Activated CD8-positive, alpha-beta memory T cell treated with anti-CD3 and anti-CD28 coated beads for 24 hours (primary cell): ENCODE measurements at places on chromosomes 4 and X.

- no peak for DNase-seq
These were observed 4.5 kb upstream of the ITM2A start for GRCh38 chrX:79371640-79372039.

GRCh38 chrX:126723881-126724280, 95.6 kb upstream of the PRR32 start:
- no peak for DNase-seq

DNA sequence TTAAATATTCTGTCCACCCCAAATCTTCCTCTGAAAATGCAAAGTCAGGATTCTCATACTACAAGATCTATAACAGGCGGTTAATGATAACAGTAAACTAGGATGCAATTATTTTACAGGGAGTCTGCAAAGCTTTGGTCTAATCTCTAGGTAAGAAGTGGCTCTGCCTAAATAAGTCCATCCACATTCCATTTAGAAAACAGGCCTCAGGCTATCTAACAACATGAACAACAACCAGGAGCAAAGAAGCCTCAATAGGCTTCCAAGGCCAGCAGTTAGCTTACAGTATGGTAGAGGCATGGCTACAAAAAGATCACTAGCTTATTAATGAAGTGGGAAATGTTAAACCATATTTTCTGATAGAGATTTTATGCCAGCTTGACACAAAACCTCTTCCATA, 6.4 kb downstream of the MAB21L2 start:
- no peak for DNase-seq

GRCh38 chrX:44742480-44743155, 101.2 kb upstream of the DUSP21 start:
- no peak for DNase-seq

DNA sequence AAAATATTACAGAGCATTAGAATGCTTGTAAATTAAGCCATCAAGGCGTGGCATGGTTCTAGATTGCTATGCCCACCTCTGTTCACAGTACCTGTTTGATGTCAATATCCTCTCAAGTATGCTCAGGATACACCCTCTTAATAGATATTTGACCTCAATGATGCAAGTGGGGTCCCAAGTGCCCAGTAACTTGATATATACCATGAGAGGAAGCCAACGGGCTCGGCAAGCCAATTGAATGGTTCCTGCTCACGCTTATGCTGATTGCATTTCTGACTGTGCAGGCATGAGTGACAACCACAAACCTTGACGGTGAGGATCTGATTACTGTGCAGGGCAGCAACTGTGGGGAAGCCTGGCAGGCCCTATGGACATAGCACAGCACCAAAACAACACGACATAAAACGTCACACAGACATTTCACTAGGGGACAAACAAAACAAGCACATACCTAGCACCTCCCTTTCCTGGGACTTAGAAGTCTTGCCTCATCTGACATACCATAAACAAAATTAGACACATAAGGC, 179.1 kb upstream of the ETNPPL start:
- DNase-seq = no peak

GRCh38 chrX:108641589-108642272, 94.6 kb downstream of the IRS4 start:
- no peak for DNase-seq

- no peak for DNase-seq
These were observed 11.5 kb upstream of the TLR1 start for GRCh38 chr4:38815885-38816782.

DNA sequence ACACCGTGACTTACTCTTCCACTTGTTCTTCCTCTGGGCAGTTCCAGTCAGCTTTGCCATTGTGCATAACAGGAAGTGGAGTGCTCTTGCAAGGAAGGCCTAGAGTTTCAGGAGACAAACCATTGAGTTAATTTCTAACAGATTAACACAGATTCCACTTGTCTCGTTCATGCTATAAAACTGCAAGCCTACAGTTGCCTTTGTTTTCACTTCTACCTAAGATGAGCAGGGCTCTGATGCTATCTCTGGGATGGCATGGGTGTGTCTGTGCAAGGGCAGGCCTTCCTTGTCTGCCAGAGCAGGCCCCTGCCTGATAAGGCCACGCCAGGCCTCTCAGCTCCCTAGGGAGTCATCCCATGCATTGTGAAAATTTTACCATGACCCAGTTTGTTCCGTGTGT, 67.7 kb upstream of the PGRMC2 start:
- DNase-seq = no peak

DNA sequence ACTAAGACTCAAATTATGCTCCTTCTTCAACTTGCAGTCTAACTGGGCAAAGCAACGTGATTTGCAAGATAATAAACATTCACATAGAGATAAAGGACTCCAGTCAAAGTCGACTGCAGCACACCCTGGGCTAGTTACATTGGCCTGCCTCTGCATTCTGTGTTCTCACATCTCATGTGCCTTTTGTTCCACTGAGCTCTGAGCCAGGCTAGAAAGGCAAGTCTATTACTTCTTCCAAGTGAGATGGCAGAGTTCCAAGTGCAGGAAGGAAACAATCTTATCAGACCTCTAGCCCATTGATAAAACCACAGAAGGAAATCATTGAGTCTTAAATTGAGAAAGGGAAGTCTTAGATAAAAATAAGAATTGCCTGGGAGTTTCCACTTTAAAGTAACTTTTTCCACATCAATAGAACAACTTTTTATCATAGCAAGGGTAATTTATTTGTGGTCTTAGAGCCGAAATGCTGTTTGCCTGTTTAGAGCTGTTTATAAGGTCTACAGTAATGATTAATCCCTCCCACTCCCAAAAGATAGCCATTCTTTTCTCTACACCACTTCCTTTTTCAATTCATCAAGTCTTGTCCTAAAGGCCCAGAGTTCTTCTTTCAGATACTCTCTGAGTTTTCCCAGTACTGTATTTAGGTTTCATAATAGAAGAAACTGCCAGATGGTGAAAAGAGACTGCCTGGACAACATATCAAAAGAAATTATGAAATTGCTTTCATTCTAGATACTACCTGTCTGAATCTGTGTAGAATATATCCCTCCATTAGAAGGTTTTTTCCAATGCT, 200.2 kb downstream of the GUCY2F start:
- DNase-seq = no peak

DNA sequence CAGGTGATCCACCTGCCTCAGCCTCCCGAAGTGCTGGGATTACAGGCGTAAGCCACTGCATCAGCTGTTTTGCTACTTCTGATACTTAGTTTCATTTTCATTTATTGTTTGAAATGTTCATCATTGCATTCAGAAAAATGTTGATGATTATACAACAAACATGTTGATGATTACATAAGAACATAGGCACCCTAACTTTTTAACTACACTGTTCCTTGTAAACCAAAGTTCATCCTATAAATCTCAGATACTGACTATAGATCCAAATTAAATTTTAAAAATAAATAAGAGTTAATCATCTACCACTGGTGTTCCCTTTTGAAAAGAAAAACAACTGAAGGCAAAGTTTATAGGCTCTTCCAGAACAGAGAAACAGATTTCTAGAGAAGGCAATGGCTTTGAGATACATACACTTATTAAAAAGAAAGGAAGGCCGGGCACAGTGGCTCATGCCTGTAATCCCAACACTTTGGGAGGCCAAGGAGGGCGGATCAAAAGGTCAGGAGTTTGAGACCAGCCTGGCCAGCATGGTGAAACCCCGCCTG, 23.4 kb downstream of the TRIM75 start:
- no peak for DNase-seq

GRCh38 chr4:41172786-41173185, 41.6 kb downstream of the APBB2 start:
- DNase-seq = no peak

DNA sequence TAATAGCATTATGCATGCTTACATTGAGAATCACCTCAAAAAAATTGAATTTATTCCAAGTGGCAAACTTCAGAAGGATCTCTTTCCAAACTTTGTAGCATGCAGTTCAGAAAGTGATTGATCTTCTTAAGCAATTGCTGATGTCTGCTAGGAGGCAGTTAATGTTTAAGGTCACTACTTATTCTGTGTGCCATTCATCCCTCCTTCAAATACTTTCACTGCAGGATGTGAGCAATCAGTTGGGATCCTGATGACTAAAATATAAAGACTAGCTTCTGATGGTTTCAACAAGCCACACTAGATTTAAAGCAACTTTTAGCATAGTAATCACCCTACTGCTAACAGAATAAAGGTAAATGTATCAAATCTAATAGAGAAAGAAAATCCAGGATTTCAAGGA, 414.1 kb downstream of the ADGRL3 start:
- no peak for DNase-seq

GRCh38 chrX:153974003-153974725, 1.6 kb downstream of the TMEM187 start:
- DNase-seq = no peak

DNA sequence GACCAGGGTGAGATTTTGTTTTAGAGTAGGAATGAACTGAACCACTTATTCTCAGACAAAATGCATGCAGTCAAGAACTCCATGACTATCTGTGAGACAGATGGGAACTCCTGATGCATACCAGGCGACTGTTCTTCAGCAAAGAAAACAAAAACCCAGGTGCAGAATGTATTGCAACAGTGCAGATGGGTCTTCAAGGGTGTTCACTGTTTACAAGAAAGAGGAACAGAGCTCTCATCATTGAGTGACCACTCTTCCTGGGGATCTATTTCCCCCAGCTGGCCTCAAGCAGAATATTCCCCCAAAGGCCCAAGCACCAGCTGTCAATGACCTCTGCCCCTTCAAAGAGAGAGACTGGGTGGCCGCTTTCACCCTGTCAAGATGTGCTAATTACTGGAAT, 39.7 kb upstream of the BMP3 start:
- no peak for DNase-seq

- DNase-seq = no peak
These were observed 36.8 kb upstream of the IRF2 start for GRCh38 chr4:184511156-184511555.
